Panc1 (cell line): ENCODE measurements at places on chromosomes 16 and 17.

GRCh38 chr16:84014570-84015327, 27.8 kb downstream of the SLC38A8 start:
- DNase-seq: no peak

DNA sequence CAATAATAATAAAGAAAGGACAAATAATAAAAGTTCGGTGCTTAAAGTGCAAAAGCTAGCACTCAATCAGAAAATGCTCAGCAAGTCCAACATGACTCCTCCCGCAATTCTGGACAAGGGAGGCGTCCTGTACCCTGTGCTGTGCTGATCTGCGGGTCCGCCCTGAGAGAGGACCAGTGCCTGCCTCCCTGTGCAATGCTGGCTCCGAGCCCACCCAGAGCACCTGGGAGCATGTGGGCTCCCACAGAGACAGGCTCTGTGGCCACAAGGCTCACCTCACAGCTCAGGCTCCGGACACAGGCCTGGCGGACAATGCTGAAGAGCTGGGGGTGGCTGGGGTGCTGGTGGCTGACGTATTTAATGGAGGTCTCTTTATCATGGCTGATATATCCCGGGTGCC, 11.1 kb downstream of the FLCN start:
- no peak for DNase-seq

GRCh38 chr16:1333854-1334700, 632 bp downstream of the BAIAP3 start:
- DNase-seq: no peak

GRCh38 chr17:10384175-10384574, 11.4 kb upstream of the MYH13 start:
- no peak for DNase-seq

DNA sequence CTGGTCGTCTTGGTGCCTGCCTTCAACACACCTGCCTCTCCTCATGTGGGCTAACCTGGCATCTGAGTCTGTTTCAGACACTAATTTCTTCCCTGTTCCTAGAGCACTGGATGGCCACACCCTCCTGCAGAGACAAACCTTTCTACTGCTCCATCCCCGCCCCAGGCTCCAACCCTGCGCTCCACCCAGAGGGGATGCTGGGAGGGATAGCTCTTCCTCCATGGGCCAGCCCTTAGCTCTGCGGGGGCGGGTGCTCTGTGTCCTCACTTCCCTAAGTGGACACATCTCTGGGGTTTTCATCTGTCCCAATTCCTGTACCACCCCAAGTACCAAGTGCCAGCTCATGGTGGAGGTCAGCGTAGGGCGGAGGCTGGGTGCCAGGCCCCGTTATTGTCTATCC, 11.0 kb upstream of the CRISPLD2 start:
- no peak for DNase-seq

DNA sequence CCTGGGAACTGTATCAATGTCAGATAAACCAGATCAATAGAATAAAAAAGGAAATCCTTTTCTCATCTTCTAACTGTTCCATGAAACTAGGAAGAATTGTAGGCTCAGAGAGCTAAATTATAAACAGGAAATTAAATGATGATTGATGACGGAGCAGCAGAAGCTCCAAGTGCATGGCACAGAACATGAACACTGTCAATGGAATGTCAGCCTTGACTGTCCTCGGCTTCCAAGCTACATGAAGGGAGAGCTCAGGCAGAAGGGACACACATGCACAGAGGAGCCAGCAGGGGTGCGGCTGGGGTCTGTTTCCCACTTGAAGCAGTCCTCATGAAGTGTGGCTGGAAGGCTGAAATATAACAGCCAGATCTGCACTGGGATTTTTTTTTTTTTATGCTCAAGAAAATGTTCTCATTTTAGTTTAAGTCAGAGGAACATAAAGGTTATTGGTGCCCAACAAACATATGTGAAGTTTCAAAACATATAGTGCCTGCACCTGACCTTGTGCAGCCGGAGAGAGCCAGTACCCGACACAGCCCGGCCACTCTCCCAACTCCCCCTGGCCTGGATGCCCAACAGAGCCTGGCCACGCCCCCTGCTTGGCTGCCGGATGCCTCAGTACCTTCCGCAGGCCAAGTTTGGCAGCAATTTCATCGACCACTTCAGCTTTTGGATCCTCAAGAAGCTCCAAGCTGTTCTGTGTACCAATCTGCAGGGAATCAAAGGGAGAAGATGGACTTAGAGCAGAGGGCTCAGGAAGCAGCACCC, 37.0 kb downstream of the NPLOC4 start:
- DNase-seq: no peak

GRCh38 chr16:28986492-28986891, 1.6 kb downstream of the LAT start:
- no peak for DNase-seq

GRCh38 chr17:50699410-50699809, 8.3 kb downstream of the ANKRD40 start:
- no peak for DNase-seq

DNA sequence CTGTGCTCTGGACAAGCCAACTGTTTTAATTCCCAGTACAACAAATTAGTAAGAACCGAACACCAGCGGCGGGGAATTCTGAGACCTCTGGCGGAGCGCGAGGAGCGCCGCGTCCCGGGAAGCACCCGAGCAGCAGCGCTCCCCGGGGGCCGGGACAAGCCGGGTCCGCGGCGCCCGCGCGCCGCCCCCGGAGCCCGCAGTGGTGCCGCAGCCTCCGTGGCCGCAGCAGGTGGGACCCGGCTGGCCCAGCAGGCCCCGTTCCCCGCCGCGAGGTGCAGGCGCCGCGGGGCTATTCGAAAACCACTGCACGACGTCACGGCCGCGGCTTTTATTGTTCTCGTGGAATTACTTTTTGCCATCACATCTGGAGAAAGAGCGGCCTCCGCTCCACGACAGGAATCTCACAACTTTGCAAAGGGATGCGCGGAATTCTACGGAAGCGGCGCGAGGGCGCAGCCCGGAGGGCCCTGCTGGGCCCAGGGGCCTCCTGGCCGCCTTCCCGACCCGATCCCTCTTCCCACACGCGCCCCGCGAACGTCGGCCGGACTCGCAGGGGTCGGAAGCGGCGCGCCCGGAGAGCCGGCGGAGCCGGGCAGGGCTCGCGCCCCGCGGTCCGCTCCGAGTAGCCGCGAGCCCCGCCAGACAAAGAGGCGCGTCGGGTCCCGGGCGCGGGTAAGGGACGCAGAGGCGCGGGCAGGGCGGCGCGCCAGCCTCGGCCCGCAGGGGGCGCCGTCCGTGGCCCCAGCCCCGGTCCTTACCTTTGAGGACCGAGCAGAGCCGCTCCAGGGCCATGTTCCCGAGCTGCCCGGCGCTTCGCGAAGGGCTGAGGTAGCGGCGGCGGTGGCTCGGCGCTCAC, 696 bp downstream of the NETO2 start:
- DNase-seq: no peak

DNA sequence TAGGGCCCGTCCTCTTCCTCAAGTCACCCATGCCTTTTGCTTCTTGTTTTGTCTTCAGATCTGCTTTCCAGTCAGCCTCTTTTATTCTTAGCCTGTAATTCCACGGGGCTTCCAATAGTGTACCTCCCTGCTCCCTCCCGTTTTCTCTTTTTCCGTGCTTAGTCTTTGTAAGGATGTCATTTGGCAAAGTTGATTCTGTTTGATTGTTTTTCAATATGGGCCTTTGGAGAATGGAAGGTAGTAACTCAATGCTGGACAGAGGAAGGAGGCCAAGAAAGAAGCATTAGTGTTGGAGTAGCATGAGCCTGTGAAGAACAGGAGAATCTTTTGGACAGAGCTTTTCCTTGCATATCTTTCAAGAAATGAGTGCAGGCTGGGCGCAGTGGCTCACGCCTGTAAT, 6.5 kb downstream of the WWP2 start:
- DNase-seq: no peak

DNA sequence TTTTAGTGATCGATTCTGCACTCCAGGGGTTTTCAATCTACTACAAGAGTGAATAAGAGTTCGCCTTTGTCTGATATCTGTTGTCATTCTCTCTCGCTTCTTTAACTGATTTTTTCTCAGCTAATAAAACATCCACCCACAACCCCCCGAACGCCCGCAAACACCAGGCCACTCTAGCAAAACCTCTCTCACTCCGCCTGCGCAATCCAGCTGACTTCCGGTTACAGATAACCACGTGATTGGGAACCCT, 338 bp upstream of the RPL19 start:
- DNase-seq: peak; percentile 59

DNA sequence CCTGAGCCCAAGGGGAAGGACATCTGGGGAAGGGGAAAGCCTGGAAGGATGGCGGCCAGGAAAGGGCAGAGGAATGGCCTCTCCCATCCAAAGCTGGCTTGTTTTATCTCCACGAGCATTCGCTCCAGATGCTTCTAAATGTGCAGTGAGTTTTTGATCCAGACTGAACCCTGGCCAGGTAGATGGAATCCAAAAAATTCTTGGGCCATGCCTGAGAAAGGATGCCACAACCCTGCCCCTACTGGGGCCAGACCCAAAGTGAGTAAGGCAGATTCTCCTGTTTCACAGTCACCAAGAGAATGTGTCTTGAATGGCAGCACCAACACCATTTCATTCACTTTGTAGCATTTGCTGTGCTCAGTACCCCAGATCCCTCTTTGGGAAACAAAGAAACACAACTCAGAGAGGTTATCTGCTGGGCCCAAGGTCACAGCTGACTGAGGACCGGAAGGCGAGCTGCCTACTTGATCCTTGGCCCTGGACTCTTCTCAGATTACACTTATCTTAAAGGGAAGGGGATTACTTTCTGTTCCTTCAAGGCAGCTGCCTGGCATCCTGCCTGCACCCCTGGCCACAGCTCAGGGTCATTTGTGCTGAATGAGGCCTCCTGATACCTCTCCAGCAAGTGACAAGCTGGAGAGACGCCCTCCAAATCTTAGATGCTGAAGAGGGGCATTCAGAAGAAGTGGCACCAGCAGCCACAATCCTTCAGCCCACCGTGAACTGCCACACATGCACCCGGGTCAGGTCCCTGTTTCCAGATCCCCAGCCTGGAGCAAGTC, 3.6 kb downstream of the LRRC75A start:
- no peak for DNase-seq

DNA sequence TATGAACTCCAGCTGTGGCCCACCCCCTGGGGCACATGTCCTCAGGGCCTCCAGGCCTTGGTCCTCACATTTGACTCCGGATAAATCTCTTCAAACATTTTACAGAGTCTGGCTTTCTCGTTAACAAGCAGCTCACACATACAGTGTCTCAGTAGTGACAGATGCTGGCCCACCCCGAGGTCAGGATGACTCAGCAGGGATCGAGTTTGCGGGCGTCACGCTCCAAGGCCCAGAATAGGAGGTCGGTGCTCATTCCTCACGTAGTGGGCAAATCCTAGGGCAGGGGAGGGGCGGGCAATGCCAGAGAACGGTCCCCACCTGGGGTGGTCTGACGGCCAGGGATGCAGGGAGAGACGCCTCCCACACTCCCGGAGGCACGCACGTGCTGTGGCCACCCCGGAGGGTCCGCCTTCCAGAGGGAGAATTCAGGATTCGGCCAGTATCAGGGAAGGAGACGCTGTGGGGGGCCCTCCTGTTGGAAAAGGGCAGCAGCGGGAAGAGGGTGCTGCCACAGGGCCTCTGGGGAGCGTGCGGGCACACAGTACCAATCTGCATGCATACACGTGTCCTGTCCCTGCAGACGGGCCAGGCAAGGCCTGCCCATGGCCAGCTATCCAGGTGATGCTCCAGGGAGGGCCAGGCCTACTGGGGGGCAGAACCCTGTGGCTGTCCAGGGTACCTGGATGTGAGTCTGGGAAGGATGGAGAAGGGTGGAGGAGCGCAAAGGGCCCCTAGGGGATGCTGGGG, 8.6 kb downstream of the SLC7A5 start:
- no peak for DNase-seq

GRCh38 chr16:69482410-69482991, 58.1 kb downstream of the CYB5B start:
- DNase-seq: no peak

DNA sequence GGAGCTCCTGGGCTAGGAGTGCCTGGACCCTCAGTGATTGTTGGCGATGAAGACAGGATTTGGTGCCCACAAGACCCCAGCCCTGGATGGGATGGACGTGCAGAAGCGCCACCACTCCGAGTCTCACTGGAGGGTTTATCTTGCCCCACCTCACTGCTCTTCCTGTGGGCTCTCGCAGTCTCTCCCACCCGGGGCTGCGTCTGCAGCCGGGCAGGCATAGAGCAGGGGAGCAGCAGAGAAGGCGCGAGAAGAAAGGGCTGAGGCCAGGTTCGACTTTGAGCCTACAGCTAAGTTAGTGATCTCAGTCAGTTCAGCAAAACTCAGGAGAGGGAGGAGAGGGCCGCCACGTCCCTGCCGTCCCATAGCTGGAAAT, 6.6 kb downstream of the UBE2I start:
- no peak for DNase-seq

- no peak for DNase-seq
These were observed 17.7 kb downstream of the KSR1 start for GRCh38 chr17:27473748-27474609.

- DNase-seq: no peak
These were observed 94.6 kb downstream of the CMIP start for GRCh38 chr16:81539009-81539758.

DNA sequence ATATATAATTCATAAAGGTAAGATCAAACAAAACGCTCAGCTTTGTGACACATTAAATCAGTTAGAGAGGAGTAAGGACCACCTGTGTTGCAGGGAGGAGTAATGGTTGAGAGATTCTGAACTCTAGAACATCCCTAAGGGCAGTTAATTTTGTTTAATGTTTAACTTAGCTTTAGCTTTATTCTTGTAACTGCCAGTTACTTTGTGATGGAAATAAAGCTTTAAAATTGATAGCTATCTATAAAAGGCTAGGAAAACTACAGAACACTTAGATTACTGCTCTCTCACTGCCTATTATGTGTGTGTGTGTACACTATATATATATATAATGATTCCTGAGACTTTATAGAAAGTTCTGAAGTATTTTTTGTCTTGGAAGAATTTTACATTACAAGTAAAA, 37.8 kb downstream of the PTRH2 start:
- DNase-seq: no peak

GRCh38 chr17:57744195-57745170, 616 bp downstream of the CCDC182 start:
- no peak for DNase-seq

GRCh38 chr17:28811651-28812090, 30.9 kb downstream of the FAM222B start:
- peak; percentile 18 for DNase-seq

GRCh38 chr17:48545539-48545938, 630 bp upstream of the HOXB2 start:
- no peak for DNase-seq

- no peak for DNase-seq
These were observed 277.2 kb upstream of the TBX2 start for GRCh38 chr17:61122326-61122913.

DNA sequence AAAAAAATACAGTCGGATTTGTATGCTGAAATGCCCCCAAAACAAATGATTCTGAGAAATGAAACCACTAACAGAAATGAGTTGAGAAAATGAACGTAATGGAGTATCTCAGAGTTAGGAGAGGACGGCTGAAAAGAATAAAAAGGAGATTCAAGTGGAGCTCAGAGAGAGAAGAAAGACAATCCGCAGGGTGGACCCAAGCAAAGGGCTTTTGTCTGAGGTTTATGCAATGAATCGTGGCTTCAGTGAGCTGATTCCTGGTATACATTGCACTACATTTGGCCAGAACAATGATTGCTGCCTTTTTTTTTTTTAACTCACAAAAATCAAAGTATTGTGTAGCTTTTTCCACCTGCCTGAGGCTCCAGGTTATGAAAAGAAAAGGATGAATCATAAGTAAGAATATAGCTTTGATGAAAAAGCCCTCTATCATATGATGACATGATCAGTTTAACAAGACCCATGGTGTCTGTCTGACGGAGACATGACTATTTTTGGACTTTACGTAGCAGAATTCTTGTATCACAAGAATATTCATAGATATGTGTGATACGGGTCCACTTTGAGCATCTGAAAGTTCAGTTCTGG, 4.4 kb upstream of the MED9 start:
- DNase-seq: no peak

GRCh38 chr17:35736236-35736635, 4.8 kb downstream of the RASL10B start:
- DNase-seq: no peak
